Frontal cortex (tissue), 4 donors: ENCODE measurements at places on chromosomes 3 and 15. TPM values are rescaled to one million over a fixed set of nuclear protein-coding genes. Genes with fewer than 3 reads are reported as not detected.

LMAN1L gene
- total RNA-seq = not detected

TLR9 gene
- not detected for total RNA-seq

RBP2 gene
- not detected for total RNA-seq

MNS1 gene
- 1.2 TPM for total RNA-seq

TNIK gene
- 75.4 TPM for total RNA-seq
